CD4-positive, alpha-beta memory T cell (primary cell): ENCODE measurements at places on chromosomes 3 and 15.

DNA sequence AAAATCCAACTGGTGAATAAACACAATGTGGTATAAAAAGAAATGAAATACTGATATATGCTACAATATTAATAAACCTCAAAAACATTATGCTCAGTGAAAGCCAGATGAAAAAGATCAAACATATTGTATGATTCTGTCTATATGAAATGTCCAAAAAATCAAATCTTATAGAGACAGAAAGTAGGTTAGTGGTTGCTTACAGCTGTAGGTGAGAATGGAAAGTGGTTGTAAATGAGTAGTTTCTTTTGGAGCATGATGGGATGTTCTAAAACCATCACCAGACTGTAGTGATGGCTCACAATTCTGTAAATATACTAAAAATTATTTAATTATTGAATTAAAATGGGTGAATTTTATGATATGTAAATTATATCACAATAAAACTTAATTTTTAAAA lies 58.4 kb downstream of the SENP7 start:
- DNase-seq = no peak
- H3K4me1 ChIP-seq = no peaks in the 10 kb centered on the region
- H3K4me3 ChIP-seq = no peak overlapping the region
- H3K36me3 ChIP-seq = peaks cover 14% of the 10 kb centered on the region
- H3K27ac ChIP-seq = no peak overlapping the region

GRCh38 chr3:37909067-37909911 lies 47.6 kb downstream of the CTDSPL start:
- H3K27ac ChIP-seq = no peak overlapping the region
- H3K36me3 ChIP-seq = no peaks in the 10 kb centered on the region
- H3K4me1 ChIP-seq = peaks cover 19% of the 10 kb centered on the region
- H3K27me3 ChIP-seq = no peaks in the 10 kb centered on the region
- DNase-seq = no peak

- H3K27me3 ChIP-seq = no peaks in the 10 kb centered on the region
- peaks cover 5% of the 10 kb centered on the region for H3K36me3 ChIP-seq
- peak; percentile 77 for DNase-seq
Measured at GRCh38 chr3:111547631-111548030, 5.6 kb downstream of the CD96 start.

- no peak overlapping the region for H3K4me3 ChIP-seq
- no peaks in the 10 kb centered on the region for H3K27me3 ChIP-seq
- DNase-seq = no peak
Measured at GRCh38 chr3:23567917-23568316, 237.8 kb upstream of the UBE2E1 start.

DNA sequence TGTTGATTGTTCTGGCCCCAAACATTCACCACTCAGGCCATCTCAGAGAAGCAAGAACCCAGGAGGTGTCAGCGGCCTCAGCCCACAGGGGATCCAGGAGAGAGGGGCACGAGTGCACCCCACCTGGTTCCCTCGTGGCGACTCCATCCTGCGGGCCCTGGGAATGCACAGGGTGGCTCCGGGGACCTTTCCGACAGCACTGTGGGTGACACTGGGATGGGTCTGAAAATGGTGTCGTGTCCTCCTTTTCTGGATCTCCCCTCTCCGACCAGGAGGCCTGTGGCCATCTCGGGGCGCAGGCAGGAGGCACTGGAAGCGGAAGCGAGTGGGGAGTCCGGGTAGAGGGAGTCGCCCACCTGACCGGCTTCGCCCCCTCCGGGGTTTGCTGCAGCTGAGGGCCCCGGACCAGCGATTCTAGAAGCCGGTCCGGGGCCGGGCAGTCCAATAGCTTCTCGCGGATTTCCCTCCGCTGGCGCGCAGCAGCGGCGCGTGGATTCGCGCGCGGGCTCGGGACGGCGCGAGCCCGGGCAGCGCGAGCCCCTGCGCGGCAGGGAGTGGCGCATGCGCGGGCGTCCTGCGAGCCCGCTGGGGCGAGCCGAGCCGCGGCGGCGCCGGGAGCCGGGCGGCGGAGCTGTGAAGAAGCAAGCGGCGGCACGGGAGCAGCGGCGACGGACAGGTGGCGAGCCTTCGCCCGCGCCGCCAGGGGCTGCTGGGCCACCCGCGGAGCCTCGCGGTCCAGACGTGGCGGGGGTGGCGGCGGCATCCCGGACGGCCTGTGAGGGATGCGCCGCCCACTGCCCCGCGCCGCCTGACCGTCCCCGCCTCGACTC lies at the start of gene DOCK3:
TSS of gene DOCK3 (plus strand) at position 579 of the 830 bp plus-strand sequence. CDS start 337 bp downstream, outside the sequence.
- DNase-seq = peak; percentile 72
- peak within 1 kb of the TSS; percentile 44 for H3K4me3 ChIP-seq
- peaks cover 9% of the 10 kb centered on the region for H3K4me1 ChIP-seq
- H3K36me3 ChIP-seq = no peaks in the 10 kb centered on the region

- H3K4me1 ChIP-seq = no peaks in the 10 kb centered on the region
- H3K27ac ChIP-seq = no peak overlapping the region
- peaks cover 69% of the 10 kb centered on the region for H3K36me3 ChIP-seq
- DNase-seq = no peak
Measured at GRCh38 chr15:63626955-63627354, 29.8 kb downstream of the FBXL22 start.

GRCh38 chr3:189710620-189711402 lies 79.6 kb downstream of the TP63 start:
- H3K36me3 ChIP-seq = no peaks in the 10 kb centered on the region
- no peaks in the 10 kb centered on the region for H3K27me3 ChIP-seq
- no peak overlapping the region for H3K27ac ChIP-seq
- H3K4me3 ChIP-seq = no peak overlapping the region

DNA sequence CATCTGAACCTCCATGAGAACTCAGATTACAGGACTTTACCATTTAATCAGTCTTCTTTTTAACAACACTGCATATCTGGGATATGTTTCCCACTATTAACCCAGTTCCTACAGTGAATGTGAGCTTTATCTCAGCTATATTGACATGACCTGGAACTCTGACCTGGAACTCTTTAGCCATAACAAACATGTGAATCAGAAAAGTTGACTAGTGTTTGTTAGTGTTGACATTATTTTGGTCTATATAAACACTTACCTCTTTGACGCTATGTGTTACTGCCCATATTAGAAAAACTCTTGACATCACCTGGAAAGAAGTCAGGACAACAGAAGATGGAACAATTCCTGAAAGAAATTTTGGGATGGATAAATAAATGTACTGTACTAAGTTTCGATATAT lies 56.7 kb downstream of the HACD2 start:
- no peaks in the 10 kb centered on the region for H3K27me3 ChIP-seq
- no peak for DNase-seq
- no peak overlapping the region for H3K27ac ChIP-seq
- H3K4me1 ChIP-seq = peaks cover 31% of the 10 kb centered on the region
- H3K4me3 ChIP-seq = no peak overlapping the region
- H3K36me3 ChIP-seq = peaks cover 3% of the 10 kb centered on the region

DNA sequence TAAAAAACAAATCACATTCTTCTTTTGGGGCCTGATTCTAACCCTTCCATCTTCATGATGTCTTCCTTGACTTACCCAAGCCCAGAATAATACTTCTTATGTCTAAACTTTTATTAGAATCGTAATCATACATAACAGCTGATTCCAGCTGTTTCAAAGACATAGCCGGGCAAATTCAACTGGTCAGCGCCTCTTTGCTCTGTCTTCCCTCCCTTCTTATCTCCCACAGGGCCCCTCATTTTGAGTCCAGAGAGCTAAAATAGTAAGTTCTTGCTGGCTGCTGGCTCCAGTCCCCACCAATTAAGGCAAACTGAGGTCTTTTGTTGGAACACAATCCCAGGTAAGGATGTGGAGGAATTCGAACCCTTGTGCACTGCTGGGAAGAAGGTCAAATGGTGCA lies 108.6 kb downstream of the ADCY5 start:
- DNase-seq = no peak
- H3K27ac ChIP-seq = no peak overlapping the region
- no peaks in the 10 kb centered on the region for H3K36me3 ChIP-seq
- no peak overlapping the region for H3K4me3 ChIP-seq
- peaks cover 3% of the 10 kb centered on the region for H3K4me1 ChIP-seq

DNA sequence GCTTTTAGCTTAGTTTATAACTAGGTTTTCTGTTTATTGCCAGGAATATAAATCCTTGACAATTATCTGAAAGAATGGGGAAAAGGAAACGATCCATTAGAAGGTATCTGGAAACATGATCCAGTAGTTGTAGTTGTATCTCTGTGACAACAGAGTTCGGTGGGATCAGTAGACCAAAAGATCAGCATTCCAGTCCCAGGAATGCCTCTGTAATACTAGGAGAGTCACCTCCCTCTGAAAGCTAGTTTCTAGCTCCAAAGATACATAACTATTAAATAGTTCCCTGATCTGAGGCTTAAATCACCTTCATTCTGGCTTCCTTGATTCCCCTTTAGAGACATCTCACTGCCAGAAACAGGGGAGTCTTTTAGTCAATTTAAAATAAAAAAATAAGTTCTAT lies 34.1 kb downstream of the MB21D2 start:
- no peaks in the 10 kb centered on the region for H3K36me3 ChIP-seq
- H3K27me3 ChIP-seq = no peaks in the 10 kb centered on the region
- no peak overlapping the region for H3K27ac ChIP-seq
- no peak overlapping the region for H3K4me3 ChIP-seq
- DNase-seq = no peak
- peaks cover 22% of the 10 kb centered on the region for H3K4me1 ChIP-seq

GRCh38 chr15:31365655-31366127 lies 39.1 kb downstream of the KLF13 start:
- peak; percentile 79 for DNase-seq
- H3K27ac ChIP-seq = peak overlapping the region; percentile 82
- no peaks in the 10 kb centered on the region for H3K27me3 ChIP-seq
- no peak overlapping the region for H3K4me3 ChIP-seq
- H3K36me3 ChIP-seq = no peaks in the 10 kb centered on the region

DNA sequence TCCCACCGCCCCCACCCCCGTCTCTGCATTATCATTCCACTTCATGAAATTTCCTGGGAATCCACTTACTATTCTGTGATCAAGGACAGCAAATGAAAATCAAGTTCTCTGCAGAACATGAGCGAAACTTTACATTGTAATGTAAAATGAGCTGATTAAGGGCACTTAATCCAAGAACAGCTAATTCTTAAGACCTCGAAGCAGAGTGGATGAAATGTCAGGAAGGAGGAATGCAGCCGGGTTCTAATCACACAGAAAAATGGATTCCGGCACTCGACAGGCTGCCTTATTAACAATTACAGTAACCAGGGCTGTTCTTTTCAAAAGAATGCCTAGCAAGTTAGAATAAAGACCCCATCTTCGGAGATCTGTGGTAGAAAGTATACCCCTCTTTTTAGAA lies 57.5 kb downstream of the RFTN1 start:
- no peaks in the 10 kb centered on the region for H3K27me3 ChIP-seq
- no peaks in the 10 kb centered on the region for H3K36me3 ChIP-seq
- no peaks in the 10 kb centered on the region for H3K4me1 ChIP-seq
- H3K27ac ChIP-seq = no peak overlapping the region
- DNase-seq = no peak

DNA sequence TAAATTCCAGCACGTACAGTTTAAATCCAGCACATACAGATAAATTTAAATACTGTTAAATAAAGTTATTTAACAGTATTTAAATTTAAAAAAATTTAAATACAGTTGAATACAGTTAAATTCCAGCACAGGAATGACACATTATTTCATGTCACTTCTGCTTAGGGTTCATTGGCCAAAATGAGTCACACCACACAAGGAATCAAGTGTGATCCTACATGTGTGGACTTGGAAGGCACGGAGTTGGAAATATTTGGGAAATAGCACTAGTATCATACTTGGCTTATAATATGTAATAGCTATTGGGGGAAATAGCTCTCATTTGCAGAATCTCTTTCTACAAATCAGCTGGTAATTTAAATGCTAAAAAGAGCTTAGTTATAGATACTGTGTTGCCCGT lies 10.6 kb downstream of the RAB7A start:
- no peaks in the 10 kb centered on the region for H3K27me3 ChIP-seq
- H3K4me1 ChIP-seq = peaks cover 56% of the 10 kb centered on the region
- no peak overlapping the region for H3K4me3 ChIP-seq
- DNase-seq = no peak
- H3K36me3 ChIP-seq = peaks cover 8% of the 10 kb centered on the region

GRCh38 chr3:134018850-134019249 lies 10.9 kb downstream of the SLCO2A1 start:
- H3K4me3 ChIP-seq = no peak overlapping the region
- no peaks in the 10 kb centered on the region for H3K4me1 ChIP-seq
- H3K27ac ChIP-seq = no peak overlapping the region
- no peaks in the 10 kb centered on the region for H3K36me3 ChIP-seq

GRCh38 chr3:161139686-161140085 lies 34.5 kb upstream of the B3GALNT1 start:
- no peak overlapping the region for H3K27ac ChIP-seq
- no peak overlapping the region for H3K4me3 ChIP-seq
- no peak for DNase-seq
- no peaks in the 10 kb centered on the region for H3K36me3 ChIP-seq
- no peaks in the 10 kb centered on the region for H3K27me3 ChIP-seq
- no peaks in the 10 kb centered on the region for H3K4me1 ChIP-seq

DNA sequence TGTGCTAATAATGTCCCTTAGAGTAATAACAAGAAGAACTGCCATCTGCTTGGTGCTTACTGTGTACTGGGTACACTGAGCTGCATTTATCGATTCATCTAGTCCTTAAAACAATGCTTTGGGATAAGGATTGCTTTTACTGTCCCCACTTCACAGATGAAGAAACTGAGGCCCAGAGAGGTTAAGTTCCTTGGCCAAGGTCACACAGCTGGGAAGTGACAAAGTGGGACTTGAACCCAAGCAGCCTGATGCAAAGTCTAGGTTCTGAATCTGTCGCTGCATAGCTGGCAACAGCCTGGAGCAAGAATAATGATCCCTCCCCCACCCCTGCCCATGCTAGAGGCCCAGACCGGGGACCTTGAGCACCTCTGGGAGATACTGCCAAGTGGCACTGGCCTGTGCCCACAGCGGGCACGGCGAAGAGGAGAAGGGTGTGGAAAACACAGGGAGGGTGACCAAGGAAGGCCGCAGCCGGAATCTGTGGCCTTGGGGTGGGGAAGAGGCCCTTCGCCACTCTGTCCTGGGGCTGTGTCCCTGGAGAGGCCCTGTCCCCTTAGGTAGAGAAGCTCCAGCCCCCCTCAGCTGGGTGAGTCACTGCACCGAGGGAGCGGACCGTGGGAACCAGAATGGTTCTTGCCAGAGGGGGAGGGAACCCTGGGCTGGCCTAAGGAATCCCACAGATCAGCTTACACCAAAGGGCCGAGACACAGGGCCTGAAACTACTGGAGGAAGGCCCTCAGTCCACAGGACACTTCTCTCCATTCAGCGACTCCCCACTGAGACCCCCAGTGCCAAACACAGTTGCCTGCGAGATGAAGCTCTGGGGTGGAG lies 3.5 kb downstream of the PLXND1 start:
- H3K4me3 ChIP-seq = no peak overlapping the region
- H3K36me3 ChIP-seq = no peaks in the 10 kb centered on the region
- no peak overlapping the region for H3K27ac ChIP-seq
- no peak for DNase-seq
- H3K27me3 ChIP-seq = no peaks in the 10 kb centered on the region

DNA sequence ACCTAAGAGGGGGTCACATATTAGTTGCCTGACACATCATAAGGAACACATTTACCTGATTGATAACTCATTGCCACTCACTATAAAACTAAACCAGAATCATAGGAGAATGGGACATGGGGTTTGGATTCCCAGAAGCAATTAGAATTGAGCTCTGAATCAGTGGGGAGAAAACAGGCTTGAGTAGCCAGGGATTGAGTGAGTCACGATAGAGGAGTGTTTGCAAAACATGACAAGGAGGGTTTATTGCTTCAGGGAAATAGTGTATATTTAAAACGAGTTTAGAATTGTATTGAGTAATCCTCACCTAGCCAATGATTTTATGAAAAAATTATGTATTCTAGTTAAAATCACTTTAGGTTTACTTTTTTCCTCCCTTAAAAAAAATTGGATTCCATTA lies 101.1 kb upstream of the THRB start:
- no peaks in the 10 kb centered on the region for H3K27me3 ChIP-seq
- no peaks in the 10 kb centered on the region for H3K4me1 ChIP-seq
- no peak overlapping the region for H3K4me3 ChIP-seq
- no peak overlapping the region for H3K27ac ChIP-seq
